ENCODE measurements at places on chromosomes 6 and 20.

- DNase-seq = no peak
Observed at GRCh38 chr6:16391451-16391912, 153.1 kb downstream of the GMPR start.

DNA sequence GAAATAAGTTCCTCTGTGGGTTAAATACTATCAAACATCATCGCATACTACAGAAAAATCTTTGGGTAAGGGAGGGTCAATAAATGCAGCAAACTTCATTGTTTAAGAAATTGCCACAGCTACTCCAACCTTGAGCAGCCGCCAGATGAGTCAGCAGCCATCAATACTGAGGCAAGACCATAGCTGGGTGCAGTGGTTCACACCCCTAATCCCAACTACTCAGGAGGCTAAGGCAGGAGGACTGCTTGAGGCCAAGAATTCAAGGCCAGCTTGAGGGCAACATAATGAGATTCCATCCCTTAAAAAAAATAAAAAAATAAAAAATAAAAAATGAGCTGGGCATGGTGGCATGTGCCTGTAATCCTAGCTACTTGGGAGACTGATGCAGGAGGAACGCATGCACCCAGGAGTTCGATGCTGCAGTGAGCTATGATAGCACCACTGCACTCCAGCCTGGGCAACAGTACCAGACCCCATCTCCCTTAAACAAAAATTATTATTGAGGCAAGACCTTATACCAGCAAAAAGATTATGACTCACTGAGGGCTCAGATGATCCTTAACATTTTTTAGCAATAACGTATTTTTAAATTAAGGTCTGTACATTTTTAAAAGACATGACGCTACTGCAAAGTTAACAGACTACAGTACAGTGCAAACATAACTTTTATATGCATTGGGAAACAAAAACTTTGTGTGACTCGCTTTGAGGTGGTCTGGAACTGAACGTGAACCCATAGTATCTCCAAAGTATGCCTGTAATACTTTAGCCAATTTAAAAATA, 8.8 kb downstream of the SRPK1 start:
- no peak for DNase-seq

- DNase-seq = no peak
Observed at GRCh38 chr6:139823099-139823807, 448.8 kb upstream of the CITED2 start.

DNA sequence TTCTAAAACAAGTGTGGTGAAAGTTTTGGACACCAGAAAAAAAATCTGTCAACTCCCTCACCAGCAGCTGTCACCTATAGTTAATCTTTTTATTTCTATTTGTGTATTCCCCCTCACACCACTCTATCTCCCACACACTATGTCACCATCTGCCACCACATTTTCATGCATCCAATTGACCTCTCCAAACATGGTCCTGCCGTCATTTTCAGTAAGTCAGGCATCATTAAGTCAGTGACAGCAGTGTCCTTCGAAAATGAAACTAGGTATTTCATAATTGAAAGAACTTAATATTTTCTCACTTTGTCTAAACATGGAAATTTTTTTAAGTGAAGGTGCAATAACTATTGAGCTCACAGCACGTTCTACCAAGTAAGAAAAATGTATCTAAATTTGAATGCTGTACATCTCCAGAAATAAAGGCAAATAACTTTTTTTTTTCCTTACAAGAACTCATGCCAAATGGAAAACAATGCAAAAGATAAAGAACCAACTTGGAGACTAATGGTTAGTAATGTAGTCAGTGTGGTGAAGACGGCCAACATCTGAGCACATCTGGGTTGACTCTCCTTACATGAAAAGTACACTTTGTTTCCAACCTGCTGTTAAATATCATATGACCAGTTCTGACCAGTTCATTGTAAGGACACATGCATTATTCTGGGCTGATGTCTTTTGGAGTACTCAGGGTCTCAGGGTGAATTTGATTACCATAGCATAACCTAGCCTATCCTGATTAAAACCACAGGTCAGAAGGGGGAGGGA, 623.3 kb upstream of the MANEA start:
- DNase-seq = no peak

DNA sequence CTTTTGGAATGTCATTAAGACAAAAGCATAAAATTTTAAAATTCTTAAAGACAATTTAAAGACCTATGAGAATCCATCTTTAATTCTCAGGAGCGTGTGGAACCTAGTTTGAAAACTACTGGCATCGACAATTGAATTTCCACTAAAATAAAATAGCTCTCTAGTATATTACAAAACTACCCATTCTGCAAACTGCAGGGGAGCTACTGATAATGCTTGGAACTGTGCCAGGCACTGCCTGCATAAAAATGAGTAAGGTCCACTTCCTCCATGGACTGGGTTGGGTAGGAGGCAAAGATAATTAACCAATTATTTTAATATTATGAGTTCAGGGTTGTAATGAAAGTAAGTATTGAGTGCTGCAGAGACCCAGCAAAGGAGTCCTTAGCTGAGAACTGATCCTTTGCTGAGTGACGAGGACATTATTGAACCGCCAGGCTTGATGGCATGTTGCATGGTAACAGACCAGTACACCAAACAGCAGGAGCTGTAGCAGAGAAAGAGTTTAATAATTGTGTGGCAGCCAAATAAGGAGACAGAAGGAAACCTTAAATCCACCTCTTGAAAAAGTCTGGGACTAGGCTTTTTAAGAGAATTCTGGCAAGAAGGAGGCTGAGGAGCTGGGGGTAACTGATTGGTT, 261.3 kb downstream of the ESR1 start:
- DNase-seq = no peak

GRCh38 chr6:45072016-45072415, 256.1 kb upstream of the RUNX2 start:
- DNase-seq = no peak
